ENCODE measurements at places on chromosomes 7 and 10. TPM values are rescaled to one million over a fixed set of nuclear protein-coding genes. Genes with fewer than 3 reads are reported as not detected.

GRCh38 chr10:51080311-51081006 lies 6.2 kb downstream of the PRKG1 start:
- DNase-seq = no peak
- H3K4me1 ChIP-seq = no peaks in the 10 kb centered on the region
- H3K4me3 ChIP-seq = no peak overlapping the region
- peak overlapping the region; percentile 17 for H3K27ac ChIP-seq
- H3K27me3 ChIP-seq = no peaks in the 10 kb centered on the region
- H3K36me3 ChIP-seq = no peaks in the 10 kb centered on the region

GRCh38 chr7:154183482-154183881 lies 131.3 kb downstream of the DPP6 start:
- H3K27ac ChIP-seq = no peak overlapping the region
- no peaks in the 10 kb centered on the region for H3K27me3 ChIP-seq
- H3K4me1 ChIP-seq = no peaks in the 10 kb centered on the region
- no peak overlapping the region for H3K4me3 ChIP-seq

GRCh38 chr7:159078911-159079270 lies 65.8 kb downstream of the VIPR2 start:
- no peak overlapping the region for H3K4me3 ChIP-seq
- no peaks in the 10 kb centered on the region for H3K27me3 ChIP-seq
- no peak for DNase-seq

DNA sequence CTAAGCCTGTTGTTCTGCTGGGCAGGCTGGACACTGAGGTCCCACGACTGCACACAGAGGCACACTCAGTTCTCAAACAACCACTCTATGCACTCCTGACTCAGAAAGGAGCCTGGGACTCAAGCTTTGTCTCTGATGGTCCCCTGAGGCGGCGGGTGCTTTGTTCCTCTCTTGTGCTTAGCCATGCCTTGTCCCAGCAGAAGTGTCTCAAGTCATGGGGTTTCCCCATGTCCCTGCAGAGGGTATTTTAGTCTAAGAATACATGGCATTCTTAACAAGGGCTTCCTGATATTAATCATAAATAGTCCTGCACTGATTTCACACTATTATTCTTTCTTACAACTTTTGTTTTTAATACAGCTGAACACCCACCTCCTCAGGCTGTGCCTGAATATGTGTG lies 72.5 kb downstream of the CXCL12 start:
- peaks cover 10% of the 10 kb centered on the region for H3K4me1 ChIP-seq
- no peak overlapping the region for H3K27ac ChIP-seq
- no peaks in the 10 kb centered on the region for H3K27me3 ChIP-seq
- no peaks in the 10 kb centered on the region for H3K36me3 ChIP-seq

- H3K4me1 ChIP-seq = no peaks in the 10 kb centered on the region
- DNase-seq = no peak
- H3K27ac ChIP-seq = no peak overlapping the region
- no peak overlapping the region for H3K4me3 ChIP-seq
- H3K36me3 ChIP-seq = peaks cover 12% of the 10 kb centered on the region
- no peaks in the 10 kb centered on the region for H3K27me3 ChIP-seq
Observed at GRCh38 chr10:42812028-42812427, 29.4 kb downstream of the BMS1 start.

GRCh38 chr7:88429382-88429781 lies 122.7 kb upstream of the STEAP4 start:
- DNase-seq = no peak
- H3K4me3 ChIP-seq = no peak overlapping the region
- no peaks in the 10 kb centered on the region for H3K4me1 ChIP-seq
- no peaks in the 10 kb centered on the region for H3K27me3 ChIP-seq

- DNase-seq = no peak
- no peaks in the 10 kb centered on the region for H3K4me1 ChIP-seq
- H3K4me3 ChIP-seq = no peak overlapping the region
- H3K27me3 ChIP-seq = no peaks in the 10 kb centered on the region
- H3K36me3 ChIP-seq = no peaks in the 10 kb centered on the region
- H3K27ac ChIP-seq = no peak overlapping the region
Observed at GRCh38 chr7:84088802-84089201, 105.8 kb downstream of the SEMA3A start.

DNA sequence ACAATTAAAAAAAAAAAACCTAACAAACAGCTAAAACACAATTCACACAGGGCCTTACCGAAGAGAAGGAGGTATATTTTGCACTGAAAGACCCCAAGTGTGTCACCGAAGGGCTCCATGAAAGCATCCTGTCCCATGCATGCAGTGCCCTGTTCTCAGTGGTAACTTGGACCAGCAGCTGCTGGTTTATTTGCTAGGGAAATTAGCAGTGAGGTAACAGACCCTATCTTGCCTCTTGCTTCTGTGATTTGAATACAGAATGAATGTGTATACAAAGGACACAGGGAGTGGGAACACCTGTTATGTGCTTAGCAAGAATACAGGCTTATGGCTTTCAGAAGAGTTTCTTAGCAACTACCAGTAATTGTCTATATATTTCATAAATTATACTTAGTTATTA lies at the start of gene HEPACAM2:
Gene HEPACAM2 (minus strand): TSS at position 160 of the 400 bp plus-strand sequence.
- no peak within 1 kb of the TSS for H3K4me3 ChIP-seq
- H3K36me3 ChIP-seq = no peaks in the 10 kb centered on the region
- DNase-seq = no peak
- H3K27ac ChIP-seq = no peak within 1 kb of the TSS

DNA sequence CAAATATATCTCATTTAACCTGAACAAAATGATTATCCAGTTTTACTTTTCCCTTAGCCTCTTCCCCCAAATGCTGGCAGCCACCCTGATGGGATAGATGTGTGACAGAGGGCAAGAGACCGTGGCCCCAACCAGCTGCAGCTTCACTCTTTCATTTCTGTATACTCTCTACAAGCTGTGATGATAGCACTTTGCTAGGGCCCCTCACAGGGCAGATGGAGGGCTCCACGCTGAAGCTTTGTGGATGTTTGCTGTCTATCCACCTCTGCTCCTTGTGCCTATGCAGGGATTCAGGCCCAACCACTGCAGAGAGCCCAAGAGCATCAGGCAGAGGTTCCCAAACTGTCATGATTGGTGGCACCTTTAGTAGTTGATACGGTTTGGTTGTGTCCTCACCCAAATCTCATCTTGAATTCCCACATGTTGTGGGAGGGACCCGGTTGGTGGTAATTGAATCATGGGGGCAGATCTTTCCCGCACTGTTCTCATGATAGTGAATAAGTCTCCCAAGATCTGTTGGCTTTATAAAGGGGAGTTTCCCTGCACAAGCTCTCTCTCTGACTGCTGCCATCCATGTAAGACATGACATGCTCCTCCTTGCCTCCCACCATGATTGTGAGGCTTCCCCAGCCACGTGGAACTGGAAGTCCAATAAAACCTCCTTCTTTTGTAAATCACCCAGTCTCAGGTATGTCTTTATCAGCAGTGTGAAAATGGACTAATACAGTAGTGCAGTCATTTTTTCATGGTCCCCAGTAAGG lies 20.1 kb downstream of the HTRA1 start:
- no peak overlapping the region for H3K4me3 ChIP-seq
- peaks cover 25% of the 10 kb centered on the region for H3K4me1 ChIP-seq
- DNase-seq = no peak
- no peak overlapping the region for H3K27ac ChIP-seq
- no peaks in the 10 kb centered on the region for H3K36me3 ChIP-seq

DNA sequence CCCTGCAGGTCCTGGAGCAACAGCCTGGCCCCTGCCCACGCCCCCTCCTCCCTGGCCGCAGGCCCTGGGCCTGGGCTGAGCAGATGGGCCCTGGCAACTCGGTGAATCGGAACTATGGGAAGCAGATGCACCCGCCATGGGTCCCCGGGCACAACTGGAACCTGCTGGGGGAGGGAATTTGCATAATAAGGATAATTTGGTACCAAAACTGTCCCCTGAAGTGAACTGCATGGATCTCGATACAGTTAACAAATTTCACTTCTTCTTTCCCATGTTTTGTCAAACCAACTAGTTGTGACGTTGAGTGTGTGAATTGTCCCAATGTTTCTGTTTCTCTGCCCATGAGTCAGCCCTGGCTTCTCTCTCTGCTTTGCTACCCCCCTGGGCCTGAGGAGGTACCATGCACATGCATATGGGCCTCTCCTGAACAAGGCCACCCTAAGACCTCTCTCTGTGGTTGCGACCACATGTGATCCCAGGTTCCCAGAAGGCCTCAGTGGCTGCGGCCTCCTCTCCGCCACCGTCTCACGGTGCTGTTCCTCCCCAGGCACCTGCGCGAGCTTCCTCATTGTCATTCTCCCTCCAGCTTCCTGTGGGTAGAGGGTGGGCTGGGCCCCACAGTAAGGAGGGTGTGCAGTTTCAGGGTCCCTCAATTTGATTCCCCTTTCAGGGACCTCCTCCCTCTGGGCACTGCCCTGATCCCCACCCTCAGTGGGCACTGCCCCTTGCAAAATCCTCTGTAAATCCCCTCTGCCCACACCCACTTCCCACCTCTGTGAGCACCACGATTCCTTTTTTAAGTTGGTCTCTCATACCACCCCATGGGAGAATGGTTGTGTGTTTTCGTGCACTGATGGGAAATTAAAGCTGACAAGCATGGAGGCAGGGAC lies 40.0 kb downstream of the FIGNL1 start:
- H3K27me3 ChIP-seq = no peaks in the 10 kb centered on the region
- no peaks in the 10 kb centered on the region for H3K36me3 ChIP-seq
- DNase-seq = peak; percentile 43
- peak overlapping the region; percentile 15 for H3K27ac ChIP-seq
- no peak overlapping the region for H3K4me3 ChIP-seq

GRCh38 chr7:144842377-144842851 lies 6.6 kb upstream of the TPK1 start:
- no peaks in the 10 kb centered on the region for H3K36me3 ChIP-seq
- no peaks in the 10 kb centered on the region for H3K27me3 ChIP-seq
- no peaks in the 10 kb centered on the region for H3K4me1 ChIP-seq
- peak; percentile 81 for DNase-seq
- no peak overlapping the region for H3K4me3 ChIP-seq

DNA sequence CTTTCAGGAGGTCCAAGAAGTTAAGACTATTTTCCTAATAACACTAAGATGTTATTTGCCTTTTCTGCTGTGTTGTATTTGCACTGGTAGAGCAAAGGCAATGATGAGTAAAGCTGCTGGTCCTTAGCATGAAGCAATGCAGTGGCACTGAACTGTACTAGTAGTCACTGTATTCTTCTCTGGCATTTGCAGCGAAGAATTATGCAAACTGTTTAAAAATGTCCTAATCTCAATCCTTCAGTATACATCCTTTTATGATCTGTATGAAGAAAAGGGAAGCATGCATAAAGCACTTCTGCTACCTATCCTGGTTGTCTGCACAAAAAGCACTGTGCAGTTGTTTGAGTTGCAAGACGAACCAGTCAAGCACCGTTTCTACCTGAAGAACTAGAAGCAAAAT lies 20.4 kb downstream of the IGF2BP3 start:
- no peaks in the 10 kb centered on the region for H3K36me3 ChIP-seq
- H3K27me3 ChIP-seq = peaks cover 21% of the 10 kb centered on the region
- H3K4me1 ChIP-seq = no peaks in the 10 kb centered on the region
- no peak overlapping the region for H3K4me3 ChIP-seq

GDF2 gene
- not detected for total RNA-seq

UCN3 gene
- 1.6 TPM for total RNA-seq

TMEM196 gene
- total RNA-seq = 3.4 TPM

MINDY4 gene
- total RNA-seq = 7.9 TPM

WASHC2C gene
- 78.4 TPM for total RNA-seq

ZNF804B gene
- not detected for total RNA-seq

ATXN7L1 gene
- total RNA-seq = 28.8 TPM

CDC14C gene
- total RNA-seq = not detected

CPVL gene
- 0.75 TPM for total RNA-seq

WNT8B gene
- total RNA-seq = not detected
